ENCODE measurements at places on chromosomes 12 and 14. TPM values are rescaled to one million over a fixed set of nuclear protein-coding genes. Genes with fewer than 3 reads are reported as not detected.
A peak's percentile ranks its signal among the peaks of the same experiment; 100 is the strongest.

DNA sequence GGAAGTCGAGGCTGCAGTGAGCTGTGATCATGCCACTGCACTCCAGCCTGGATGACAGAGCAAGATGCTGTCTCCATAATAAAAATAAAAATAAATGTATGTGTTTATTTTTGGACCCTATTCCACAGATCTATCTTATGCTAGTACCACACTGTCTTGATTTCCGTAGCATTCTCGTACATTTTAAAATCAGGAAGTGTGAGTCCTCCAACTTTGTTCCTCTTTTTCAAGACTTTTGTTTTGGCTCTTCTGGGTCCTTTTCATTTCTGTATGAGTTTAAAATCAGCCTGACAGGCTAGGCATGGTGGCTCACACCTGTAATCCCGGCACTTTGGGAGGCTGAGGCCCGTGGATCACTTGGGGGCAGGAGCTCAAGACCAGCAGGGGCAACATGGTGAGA lies 25.8 kb downstream of the DAO start:
- no peak for DNase-seq

- DNase-seq: no peak
Observed at GRCh38 chr12:6201213-6201608, 1.0 kb downstream of the CD9 start.

DNA sequence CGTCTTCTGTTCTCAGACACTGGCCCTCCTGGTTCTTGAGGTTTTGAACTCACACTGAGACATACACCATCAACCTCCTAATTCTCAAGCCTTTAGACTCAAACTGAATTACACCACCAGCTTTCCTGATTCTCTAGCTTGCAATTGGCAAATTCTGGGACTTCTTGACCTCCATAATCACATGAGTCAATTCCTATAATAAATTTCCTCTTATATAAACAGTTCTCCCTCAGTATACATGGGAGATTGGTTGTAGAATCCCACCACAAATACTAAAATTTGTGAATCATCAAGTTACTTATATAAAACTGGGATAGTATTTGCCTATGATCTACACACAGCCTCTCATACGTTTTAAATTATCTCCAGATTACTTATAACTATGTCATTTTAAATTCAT lies 162.2 kb downstream of the DIO2 start:
- no peak for DNase-seq

SOCS4 gene
- total RNA-seq: 4.5 TPM

TMED8 gene
- 2.4 TPM for total RNA-seq

DNA sequence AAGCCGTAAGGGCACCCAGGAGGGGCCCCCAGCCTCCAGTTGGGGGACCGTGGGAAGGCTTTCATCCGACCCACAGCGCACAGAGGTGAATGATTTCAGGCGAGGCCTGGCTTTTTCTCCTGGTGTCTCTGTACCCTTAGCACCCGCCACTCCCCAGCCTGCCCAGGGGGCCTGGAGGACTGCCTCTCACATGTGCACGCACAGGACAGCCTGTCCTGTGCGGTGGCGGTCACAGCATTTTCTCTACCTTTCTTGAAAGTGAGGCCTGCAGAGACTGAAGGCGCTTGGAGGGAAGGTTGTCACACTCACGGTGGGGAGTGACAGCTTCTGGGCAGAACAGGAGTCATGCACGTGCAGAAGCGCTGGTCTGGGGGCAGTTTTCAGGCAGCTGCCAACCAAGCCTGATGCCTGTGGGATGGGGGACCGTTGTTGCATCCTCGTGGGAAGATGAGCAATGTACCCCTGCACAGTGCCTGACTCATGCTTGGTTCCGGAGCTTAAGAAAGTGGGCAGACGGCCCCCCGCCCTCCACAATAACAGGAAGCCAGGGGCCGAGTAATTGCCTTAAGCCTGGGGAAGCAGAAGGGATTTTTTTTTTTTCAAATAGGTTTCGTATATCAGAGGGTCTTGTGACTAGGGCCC lies 148.1 kb downstream of the TSPAN9 start:
- DNase-seq: no peak

DNA sequence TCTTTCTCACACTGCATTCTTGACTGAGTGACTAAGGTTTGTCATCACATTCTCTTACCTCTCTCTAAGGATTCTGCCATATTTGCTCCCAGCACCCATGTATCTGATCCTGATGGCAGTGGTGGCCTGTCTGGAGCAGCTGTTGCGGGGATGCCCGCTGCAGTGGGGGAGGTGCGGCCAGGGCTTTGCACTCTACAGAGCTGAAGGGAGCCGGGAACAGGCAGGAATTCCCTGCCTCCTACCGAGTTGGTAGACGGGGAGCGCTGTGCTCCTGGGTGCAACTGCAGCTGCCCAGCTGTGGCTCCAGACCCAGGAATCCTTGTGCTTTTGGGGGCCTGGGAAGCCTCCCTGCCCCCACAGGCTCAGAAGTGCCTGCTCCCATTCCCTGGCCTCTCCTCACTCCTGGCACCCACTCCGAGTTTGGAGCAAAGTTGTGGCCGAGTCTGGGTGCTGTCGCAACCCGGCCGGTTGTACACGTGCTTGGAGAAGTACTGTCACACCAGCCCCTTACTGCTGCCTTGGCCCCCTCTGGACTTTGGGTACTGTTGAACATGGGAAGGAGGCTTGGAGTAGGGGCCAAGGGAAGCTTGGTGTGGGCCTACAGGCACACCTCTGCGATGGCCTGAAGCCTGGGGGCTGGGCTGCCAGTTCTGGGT lies 106.9 kb upstream of the OR4E1 start:
- no peak for DNase-seq

- DNase-seq: peak; percentile 53
Observed at GRCh38 chr14:105999361-106000028, 473.1 kb downstream of the TMEM121 start.

KRT2 gene
- total RNA-seq: not detected

APEX1 gene
- 50.9 TPM for total RNA-seq

KRT72 gene
- not detected for total RNA-seq

GRCh38 chr12:122029620-122030423 lies 8.1 kb downstream of the BCL7A start:
- DNase-seq: no peak

- no peak for DNase-seq
Observed at GRCh38 chr12:98572010-98572409, 21.5 kb upstream of the SLC25A3 start.

LIN7A gene
- total RNA-seq: 9.5 TPM

MIP gene
- total RNA-seq: 0.60 TPM

DNA sequence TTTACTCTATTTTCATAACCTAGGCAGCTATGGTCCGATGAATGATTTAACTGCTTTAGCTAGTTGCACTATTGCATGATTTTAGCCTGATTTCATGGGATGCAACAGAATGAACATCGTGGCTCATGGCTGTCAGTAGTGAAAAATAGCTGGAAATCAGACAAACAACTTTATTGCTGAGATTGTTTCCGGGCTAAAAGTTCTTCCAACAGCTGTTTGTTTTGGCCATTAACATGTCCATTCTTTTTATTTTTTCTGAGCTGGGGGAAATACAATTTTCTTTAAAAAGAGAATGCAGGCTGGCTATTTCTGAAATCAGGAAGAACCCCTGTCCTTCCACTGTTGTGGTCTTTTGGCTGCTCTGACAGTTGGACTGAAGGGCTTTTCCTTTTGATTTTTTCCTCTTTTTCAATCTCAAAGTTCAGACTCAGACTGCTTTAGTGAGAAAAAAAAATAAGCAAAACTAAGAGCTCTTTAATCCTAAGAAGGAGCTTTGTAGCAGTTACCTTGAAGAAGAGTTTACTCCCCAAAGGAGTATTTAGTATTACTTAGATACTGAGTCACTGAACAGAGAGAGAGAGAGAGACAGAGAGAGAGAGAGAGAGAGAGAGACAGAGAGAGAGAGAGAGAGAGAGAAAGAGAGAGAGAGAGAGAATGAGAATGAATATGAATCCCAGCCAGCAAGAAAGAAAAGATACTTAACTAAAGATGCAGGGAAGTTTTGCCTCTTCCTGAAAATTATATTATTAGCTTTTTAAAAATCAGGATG lies at the start of gene NAV3:
NAV3 (plus strand) TSS at position 312 of the 769 bp plus-strand sequence. CDS start 568 bp downstream, outside the sequence.
- no peak for DNase-seq

DNA sequence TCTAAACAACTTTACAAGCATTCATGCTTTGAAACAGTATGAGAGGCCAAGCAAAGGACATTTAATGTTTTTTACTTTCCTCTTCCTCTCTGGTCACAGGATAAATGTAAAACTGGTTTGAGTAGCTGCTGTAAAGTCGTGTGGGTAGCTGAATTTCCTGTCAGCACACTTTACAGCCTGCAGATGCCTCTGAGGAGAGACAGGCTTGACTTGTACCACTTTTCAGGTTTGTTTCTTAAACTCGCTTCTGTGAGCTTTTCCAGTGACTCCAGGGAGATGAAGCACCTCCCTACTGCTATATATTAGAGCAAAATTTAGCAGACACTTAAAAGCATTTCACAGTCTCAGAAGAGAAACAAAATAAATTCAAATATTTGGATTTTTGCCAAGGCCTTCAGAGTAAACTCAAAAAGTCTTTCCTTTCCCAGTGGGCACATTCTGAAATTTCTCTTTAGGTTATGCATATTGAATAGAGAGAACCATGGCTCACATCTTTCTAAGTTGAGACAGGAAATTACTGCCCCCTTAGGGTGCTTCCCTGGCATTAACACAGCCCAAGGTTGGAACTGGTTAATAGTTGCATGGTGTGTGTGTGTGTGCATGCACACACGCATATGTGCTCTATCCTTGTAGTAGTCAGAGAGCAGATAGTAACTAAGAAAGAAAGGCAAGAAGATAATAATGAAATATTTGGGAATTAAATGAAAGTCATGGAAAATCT lies 557.3 kb upstream of the MIS18BP1 start:
- DNase-seq: no peak

DNA sequence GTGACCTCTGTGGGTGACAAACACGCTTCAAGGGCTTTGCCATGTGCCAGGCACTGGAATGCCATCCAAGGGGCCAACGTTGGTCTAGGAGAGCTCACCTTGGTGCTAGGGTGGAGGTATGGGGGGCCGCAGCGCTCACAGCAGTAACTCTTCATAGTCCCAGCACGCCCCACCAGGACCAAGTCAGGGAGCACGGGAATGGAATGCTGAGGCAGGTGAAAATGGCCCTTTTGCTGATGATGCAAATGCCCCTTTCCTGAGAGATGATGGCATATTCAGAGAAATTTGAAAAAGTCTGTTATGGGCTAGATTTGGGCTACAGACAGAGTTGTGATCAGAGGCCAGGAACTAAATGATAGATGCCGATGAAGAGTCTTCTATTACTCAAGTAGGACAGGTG lies 10.0 kb upstream of the FAM181A start:
- no peak for DNase-seq

DNA sequence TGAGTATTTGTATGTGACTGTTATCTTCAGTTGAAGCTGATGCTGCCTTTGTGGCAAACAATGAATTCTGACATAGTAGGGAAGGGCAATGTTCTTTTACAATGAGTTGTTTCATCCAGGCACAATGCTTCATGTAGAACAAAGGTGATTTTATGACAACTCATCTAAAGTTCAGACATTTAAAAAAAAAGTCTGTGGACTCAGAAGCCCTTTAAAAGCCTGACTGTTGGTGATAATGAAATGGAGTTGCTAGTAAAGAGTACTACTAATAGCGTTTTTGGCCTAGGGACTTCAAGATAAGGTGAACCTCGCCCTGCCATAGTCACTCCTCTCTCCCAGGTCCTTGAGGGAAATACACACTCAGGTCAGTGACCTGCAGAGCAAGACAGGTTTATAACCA lies 105.1 kb downstream of the AKAP6 start:
- DNase-seq: no peak

TAS2R42 gene
- not detected for total RNA-seq

TCL1A gene
- total RNA-seq: not detected

DNA sequence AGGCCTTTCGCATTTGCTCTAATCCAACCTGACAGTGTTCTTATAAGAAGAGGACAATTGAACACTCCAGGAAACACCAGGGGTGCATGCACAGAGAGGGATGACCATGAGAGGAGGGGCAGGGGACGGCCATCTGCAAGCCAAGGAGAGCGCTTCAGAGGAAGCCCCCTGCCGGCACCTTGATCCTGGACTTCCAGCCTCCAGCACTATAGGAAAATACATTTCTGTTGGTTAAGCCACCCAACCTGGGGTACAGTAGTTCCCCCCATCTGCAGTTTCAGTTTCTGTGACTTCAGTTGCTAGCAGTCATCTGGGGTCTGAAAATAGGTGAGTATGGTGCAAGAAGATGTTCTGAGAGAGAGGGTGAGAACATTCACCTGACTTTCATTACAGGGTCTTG lies 64.7 kb downstream of the CLMN start:
- DNase-seq: no peak

Data from left lobe of liver (tissue), 2 donors.